OCI-LY7 (cell line): ENCODE measurements at places on chromosomes 3 and 15. TPM values are rescaled to one million over a fixed set of nuclear protein-coding genes. Genes with fewer than 3 reads are reported as not detected.

Gene RHOV
- total RNA-seq, result 0.63 and 0.85 TPM in 2 replicates

Gene CCDC39
- total RNA-seq, result not detected in 2 replicates

Gene GPR62
- not detected in 2 replicates for total RNA-seq

- peak; percentile 88 for DNase-seq
Observed at GRCh38 chr15:59247364-59247763, 40.7 kb downstream of the LDHAL6B start.

Gene AEN
- 41.7 and 43.1 TPM in 2 replicates for total RNA-seq

DNA sequence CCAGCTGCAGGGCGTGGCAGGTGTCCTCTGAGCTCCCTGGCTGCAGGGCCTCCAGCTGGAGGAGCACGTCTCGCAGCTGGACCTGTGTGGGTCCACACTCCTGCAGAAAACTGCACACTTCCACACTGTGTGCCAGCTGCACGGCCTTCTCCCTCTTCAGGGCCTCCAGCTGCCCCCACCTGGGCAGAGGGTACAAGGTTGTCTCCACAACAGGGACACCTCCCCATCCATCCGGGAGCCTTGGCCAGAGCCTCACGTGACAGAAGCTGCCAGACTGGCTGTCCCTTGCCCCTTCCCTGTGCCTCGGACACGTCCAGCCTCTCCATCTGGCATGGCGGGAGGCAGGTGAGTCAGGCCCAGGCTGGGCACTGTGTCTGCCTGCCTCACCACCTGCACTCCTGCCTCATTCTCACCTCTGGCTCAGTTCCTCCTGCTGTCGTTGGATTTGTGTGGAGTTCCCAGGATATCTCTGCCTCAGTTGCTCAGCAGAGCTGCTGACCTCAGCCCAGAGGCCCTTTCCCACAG lies 14.5 kb downstream of the SPTBN5 start:
- no peak for DNase-seq

DNA sequence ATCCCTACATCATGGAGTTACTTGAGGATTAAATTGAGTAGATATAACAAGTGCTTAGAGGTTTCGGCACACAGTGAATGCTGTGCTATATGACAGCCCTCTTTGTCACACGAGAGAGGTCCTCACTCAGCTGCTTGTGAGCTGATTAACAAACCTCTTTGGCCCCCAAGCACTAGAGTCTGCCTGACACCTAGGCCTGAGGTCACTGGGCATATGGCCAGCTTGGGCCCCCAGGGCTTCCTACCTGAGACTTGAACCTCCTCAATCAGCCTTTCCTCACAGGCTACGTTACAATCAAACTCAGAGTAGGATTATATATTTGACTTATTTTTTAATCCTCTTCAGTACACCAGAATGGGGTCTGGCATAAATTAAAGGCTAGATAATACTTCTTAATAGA lies 88.8 kb downstream of the WDR72 start:
- no peak for DNase-seq

Gene ROPN1B
- total RNA-seq, result not detected in 2 replicates

GRCh38 chr3:173502983-173503568 lies 105.5 kb downstream of the NLGN1 start:
- no peak for DNase-seq

Gene RBP2
- not detected in 2 replicates for total RNA-seq

DNA sequence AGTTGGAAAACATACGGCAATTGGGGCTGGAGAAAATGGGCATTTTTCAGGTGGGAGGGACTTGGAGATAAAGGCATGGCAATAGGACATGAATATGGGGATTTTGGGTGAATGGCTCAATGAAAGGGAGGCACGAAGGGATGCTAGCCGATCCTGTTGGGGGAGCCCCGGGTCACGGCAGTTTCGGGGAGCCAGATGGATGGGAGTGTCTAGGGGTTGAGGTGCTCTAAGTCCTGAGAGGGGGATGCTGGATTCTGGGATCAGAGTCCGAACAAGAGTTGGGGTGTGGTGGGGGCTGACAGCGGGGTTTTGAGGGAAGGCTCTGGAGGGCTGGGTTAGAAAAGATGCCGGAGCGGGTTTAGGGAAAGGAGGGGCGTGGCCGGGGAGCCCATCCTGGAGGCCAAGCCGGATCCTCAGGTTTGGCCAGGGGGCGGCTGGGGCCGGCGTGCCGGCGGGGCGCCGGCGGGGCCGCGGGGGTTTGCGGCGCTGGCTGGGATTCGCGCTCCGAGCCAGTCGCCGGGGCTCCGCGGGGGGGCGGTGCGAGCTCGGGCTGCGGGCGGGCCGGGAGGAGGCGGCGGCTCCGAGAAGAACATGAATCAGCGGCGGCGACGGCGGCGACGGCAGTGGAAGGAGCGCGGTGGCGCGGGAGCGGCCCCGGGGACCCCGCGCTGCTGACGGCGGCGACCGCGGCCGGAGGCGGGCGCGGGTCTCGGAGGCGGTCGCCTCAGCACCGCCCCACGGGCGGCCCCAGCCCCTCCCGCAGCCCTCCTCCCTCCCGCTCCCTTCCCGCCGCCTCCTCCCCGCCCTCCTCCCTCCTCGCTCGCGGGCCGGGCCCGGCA lies at the start of gene TYRO3:
TSS of gene TYRO3 (plus strand) at position 813 of the 839 bp plus-strand sequence. CDS start 46 bp downstream, outside the sequence.
- peak; percentile 48 for DNase-seq

Gene PEX5L
- total RNA-seq, result not detected in 2 replicates

- no peak for DNase-seq
Observed at GRCh38 chr3:19734453-19734852, 199.6 kb downstream of the EFHB start.

DNA sequence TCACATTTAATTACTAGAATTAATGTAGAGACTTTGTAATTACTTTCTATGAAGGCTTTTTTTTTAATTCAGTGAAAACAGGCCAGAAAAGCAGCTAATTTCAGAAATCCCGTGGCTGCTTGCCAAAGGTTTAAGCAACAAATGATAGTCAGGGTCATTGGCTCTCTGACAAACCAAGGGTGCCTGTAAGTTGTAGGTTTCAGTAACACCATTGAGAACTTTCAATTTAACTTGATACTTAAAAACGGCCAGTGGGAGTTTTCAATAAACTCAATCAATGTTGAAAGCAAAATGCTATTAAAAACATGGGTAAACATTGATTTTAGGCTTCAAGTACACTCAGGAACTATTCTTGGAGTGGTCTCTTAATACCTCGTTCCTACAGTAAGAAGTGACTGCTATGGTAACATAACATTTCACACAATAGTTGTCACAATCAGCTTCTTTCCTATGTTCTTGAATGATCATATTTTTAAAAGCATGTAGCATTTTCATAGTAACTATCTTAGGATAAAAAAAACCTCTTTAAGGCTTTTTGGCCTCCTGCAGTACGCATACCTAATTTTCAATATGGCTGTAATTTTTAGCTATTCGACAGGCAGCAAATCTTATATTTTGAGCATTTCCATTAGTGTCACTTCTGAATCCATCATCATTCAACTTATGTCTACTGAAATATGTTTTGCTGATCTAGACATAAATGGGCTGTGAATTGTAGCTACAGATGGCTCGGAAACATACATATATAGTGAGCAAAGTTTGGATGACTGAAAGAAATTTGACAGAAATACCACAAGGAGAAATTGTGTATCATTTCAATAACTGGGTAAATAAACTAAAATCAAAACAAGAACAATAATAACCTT lies 592.1 kb upstream of the GBE1 start:
- no peak for DNase-seq

GRCh38 chr15:28272587-28272986 lies 49.4 kb downstream of the HERC2 start:
- DNase-seq, result no peak

Gene GOLGA6L10
- total RNA-seq, result 0.39 and 0.49 TPM in 2 replicates

GRCh38 chr3:59456852-59457485 lies 407.1 kb upstream of the CFAP20DC start:
- no peak for DNase-seq

Gene TLR9
- 3.7 and 9.0 TPM in 2 replicates for total RNA-seq

DNA sequence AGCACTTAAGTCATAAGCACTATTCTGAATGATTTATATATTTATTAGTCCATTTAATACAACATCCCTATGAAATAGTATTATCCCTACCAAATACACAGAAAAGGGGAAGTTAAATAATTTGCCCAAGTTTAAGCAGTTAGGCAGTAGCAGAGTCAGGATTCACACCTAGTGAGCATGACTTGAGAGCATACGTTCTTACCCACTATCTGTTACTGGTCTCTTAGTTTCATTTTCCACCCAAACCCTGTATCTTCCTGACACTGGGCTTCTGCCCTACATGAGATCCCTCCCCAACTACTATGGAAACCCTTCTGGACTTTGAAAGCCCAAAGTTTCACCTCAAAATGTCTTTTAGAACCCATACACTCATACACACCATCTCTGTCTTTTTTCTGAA lies 4.4 kb upstream of the ATOSA start:
- DNase-seq, result peak; percentile 86

DNA sequence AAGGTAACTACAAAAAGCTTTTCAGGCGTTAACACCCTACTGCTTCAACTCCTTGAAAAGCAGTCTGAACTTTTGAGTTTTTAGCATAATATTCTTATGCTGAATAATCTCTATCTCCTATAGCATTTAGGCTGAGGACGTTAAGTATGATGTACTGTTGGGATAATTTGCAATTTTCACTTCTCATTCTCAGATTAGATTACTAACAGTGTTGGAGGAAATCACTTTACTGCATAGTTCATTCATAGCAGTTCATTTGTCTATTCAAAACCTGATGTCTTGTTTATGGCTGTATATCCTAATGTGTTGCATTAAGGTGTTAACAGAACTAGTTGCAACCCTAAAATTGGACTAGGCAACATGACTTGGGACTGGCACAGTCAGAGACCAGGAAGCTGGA lies 983.1 kb downstream of the FHIT start:
- peak; percentile 13 for DNase-seq

- no peak for DNase-seq
Observed at GRCh38 chr15:60343221-60343970, 54.4 kb downstream of the ANXA2 start.

Gene SYNPR
- not detected in 2 replicates for total RNA-seq

Gene COLQ
- 0.28 and 0.42 TPM in 2 replicates for total RNA-seq

Gene GASK1A
- not detected in 2 replicates for total RNA-seq

DNA sequence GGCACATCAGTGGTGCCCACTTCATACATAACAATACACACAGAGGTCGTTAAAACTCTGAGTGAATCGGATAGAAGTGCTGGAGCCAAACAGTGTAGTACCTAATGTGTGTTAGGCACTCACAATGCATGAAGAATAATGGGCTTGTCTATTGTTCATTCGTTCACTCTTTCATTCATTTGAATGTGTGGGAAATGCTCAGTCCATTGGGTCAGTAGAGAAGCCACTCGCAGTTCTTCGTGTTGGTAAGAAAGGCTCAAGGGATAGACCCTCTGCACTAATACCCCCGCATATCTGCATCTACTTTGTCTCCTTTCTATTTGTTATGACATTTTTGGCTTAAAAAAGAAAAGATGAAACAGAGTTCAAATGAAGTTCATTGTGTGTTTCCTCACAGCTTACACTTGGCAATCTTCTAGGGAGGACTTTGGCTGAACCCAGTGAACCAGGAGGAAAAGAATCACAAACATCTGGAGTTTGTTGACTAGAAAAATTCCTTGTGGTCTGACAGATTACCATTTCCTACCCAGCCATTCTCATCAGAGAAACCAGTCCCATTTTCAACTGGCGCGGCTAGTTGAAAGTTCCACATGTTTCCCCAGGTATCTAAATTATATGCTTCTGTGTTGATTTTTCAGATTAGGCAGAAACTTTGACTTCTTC lies 32.8 kb upstream of the MFSD1 start:
- no peak for DNase-seq

DNA sequence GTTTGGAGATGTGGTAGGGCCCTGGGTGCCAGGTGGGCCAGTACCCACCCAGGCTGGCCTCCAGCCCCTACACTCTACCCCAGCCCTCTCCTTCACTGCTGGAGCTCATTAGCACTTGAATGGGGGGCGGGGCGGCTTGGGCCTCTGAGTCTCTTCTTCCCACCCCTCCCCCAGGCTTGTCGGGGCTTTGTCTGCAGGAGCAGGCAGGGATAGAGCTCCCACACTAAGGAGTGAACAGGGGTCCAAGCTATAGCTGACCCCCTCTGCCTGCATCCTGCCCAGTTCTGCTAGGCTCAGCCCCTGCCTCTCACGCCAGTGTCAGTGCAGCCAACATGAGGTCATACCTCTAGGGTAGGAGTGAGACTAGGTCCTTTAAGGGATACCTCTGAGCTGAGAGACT lies 5.2 kb downstream of the GNAI2 start:
- DNase-seq, result no peak

GRCh38 chr15:88986949-88987590 lies 73.9 kb upstream of the MFGE8 start:
- no peak for DNase-seq

DNA sequence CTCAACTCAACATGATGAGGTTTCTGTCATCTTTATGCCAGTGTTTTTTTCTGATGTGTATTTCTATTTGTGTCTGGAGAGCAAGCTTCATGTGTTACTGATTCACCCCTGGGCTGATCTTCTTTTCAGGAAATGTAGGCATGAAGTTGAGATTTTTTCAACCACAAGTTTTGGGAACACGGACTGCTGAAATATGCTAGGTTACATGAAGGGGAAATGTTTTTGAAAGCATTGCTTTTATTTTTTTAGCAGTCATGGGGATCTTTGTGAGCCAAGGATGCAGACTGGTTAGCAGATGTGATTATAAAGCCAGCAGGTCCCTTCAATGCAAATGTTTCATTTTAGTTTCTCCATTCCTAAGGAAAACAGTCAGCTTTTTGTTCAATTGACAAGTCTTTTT lies 219.3 kb upstream of the COL8A1 start:
- no peak for DNase-seq

GRCh38 chr3:186270701-186271100 lies 91.3 kb downstream of the DGKG start:
- no peak for DNase-seq

Gene RASSF1
- 33.0 and 33.9 TPM in 2 replicates for total RNA-seq

GRCh38 chr15:101444015-101444414 lies 45.5 kb downstream of the PCSK6 start:
- DNase-seq, result no peak

- DNase-seq, result no peak
Observed at GRCh38 chr3:156174229-156174847, 54.0 kb downstream of the KCNAB1 start.

DNA sequence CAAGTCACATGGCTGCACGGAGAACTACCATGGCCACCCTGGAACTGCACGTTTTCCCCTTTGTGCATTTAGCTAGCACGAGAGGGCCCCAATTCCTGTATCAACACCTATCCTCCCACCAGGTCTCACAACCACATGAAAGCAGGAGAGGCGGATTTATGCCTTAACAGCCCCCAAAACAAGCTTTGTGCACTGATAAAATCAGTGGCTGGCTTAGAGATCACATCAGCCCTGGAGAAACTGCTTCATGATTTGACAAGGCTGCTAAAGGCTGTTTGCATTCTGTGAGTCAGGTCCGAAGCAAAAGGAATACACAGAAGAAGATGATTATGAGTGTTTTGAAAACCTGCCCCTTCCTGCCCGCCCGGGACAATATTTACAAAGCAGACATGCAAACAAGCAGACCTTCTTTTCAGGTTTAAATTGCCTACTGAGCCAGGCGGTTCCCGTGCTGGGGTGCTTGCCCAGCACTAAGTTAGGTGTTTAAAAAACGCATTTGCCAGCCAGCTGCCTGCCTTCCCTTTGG lies 25.9 kb downstream of the CEMIP start:
- no peak for DNase-seq

Gene IL17RE
- 0.53 and 1.1 TPM in 2 replicates for total RNA-seq
